ENCODE measurements at places on chromosomes 2 and 18. TPM values are rescaled to one million over a fixed set of nuclear protein-coding genes. Genes with fewer than 3 reads are reported as not detected.

DNA sequence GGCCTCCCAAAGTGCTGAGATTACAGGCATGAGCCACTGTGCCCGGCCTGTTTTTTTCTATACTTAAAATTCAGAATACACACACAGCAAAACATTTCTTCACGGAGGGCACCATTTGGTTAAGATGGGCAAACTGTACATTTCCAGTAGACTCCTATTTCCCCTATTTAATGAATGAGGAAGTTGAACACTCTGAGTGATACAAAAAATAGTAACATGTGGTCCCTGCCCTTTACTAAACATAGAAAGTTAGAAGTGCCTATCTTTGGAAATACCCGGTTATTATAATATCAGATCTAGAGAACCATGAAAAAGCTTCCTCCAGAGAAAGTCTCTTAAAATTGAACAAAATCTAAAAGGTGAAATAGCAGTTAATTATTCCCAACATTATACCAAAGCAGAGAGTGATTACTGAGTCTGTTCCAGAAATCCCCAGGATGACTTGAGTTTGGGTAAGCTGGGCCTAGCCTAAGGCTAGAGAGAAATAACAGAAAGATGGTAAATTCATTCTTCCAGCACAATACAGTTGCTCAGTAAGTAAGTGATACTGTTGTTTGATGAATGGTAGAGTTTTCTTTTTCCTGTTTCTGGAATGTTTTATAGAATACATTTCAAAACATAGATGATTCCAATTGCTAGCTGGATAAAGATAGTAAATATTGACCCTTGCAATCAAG is 23.3 kb upstream of the RMC1 start:
- H3K4me1 ChIP-seq, result peaks cover 2% of the 10 kb centered on the region
- H3K4me3 ChIP-seq, result no peak overlapping the region
- H3K36me3 ChIP-seq, result peaks cover 22% of the 10 kb centered on the region
- DNase-seq, result no peak
- H3K27ac ChIP-seq, result no peak overlapping the region

The SH3RF3 gene
- total RNA-seq, result 0.36 TPM

DNA sequence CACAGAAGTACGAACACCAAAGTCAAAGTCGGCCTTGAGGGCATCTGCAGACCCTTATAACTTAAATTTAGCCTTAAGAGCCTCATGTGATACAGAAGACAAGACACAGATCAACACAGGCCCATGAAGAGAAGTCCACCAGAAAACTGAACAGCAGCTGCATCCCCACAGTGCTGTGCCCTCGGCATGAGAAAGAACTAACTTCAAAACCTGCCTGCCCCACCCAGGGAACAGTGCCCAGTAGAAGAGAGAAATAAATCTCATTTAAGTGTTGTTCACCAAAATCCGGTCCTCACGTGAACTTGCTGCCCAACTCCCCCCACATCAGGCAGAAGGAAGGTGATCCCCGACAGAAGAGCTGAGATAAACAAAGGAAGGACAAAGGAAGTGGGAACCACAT is 73.7 kb downstream of the PXDN start:
- H3K4me3 ChIP-seq, result no peak overlapping the region
- DNase-seq, result no peak
- no peaks in the 10 kb centered on the region for H3K36me3 ChIP-seq
- no peak overlapping the region for H3K27ac ChIP-seq
- peaks cover 9% of the 10 kb centered on the region for H3K27me3 ChIP-seq

DNA sequence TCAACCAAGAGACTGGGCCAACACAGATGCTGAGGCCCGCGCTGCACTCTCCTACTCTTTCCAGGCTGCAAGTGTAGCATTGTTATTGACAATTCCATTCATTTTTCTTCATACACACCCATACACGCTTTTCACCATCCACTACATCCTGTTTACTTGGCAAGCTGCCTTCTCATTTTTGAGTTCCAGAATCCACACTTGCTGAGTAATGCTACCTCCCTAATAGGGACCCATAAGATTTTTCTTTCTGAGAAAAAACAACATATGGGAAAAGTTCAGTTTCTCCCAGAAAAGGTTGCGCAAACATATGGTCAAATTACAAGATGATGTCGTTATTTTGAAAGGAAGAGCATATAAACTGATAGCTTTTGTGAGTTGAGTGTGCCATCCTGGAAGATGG is 3.3 kb upstream of the NETO1 start:
- no peak overlapping the region for H3K27ac ChIP-seq
- peaks cover 26% of the 10 kb centered on the region for H3K27me3 ChIP-seq
- peaks cover 2% of the 10 kb centered on the region for H3K4me1 ChIP-seq
- H3K36me3 ChIP-seq, result no peaks in the 10 kb centered on the region

- no peak for DNase-seq
- H3K27me3 ChIP-seq, result no peaks in the 10 kb centered on the region
- H3K4me3 ChIP-seq, result no peak overlapping the region
- no peaks in the 10 kb centered on the region for H3K36me3 ChIP-seq
- H3K27ac ChIP-seq, result no peak overlapping the region
Measured at GRCh38 chr2:153546358-153546757, 67.8 kb upstream of the RPRM start.

- peaks cover 7% of the 10 kb centered on the region for H3K27me3 ChIP-seq
- no peaks in the 10 kb centered on the region for H3K4me1 ChIP-seq
- no peak overlapping the region for H3K27ac ChIP-seq
- DNase-seq, result no peak
- H3K4me3 ChIP-seq, result no peak overlapping the region
Measured at GRCh38 chr2:41782306-41783158, 265.3 kb upstream of the PKDCC start.

- H3K4me3 ChIP-seq, result no peak overlapping the region
- H3K27ac ChIP-seq, result no peak overlapping the region
- H3K4me1 ChIP-seq, result peaks cover 14% of the 10 kb centered on the region
- H3K27me3 ChIP-seq, result no peaks in the 10 kb centered on the region
- no peak for DNase-seq
- H3K36me3 ChIP-seq, result peaks cover 1% of the 10 kb centered on the region
Measured at GRCh38 chr2:236963631-236964182, 122.0 kb upstream of the COPS8 start.

DNA sequence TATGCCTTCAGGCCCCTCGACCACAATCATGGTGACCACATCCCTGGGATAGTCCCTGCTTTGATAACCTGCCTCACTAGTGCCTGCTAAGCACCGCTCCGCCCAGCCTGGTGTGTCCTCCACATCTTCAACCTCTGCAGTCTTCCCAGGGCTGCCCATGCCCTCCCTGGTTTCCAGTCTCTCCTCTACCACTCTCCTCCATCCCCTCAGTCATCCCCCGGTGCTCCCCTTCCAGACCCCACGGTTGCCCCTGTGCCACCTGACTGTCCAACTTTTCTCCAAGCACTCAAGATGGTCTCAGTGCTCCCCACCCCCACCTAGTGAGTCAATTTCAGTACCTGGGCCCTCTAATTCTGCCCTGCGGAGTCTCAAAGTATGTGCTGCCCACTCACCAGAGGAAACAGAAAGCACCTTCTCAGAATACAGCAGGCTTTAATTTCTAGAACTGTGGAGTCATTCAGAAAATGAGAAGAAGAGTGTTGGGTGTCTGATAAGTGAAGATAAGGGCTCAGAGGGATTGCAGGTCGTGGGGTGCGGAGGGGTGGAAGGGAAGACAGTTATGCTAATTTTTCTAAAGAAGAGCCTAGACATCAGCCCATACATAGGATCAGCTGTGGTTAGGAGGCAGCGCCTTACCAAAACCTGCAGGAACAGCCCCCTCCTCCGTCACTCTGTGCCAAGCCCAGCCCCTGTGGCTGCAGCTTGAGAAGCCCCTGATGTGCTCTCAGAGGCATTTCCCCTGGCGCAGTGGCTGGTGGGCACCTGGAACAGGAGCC is 53.6 kb upstream of the CAB39 start:
- peak overlapping the region; percentile 93 for H3K4me3 ChIP-seq
- peaks cover 9% of the 10 kb centered on the region for H3K36me3 ChIP-seq
- H3K4me1 ChIP-seq, result peaks cover 72% of the 10 kb centered on the region
- peak; percentile 77 for DNase-seq

The FEV gene
- not detected for total RNA-seq

The IL1A gene
- not detected for total RNA-seq

GRCh38 chr2:90207454-90208058 is 1516.1 kb downstream of the RPIA start:
- H3K27me3 ChIP-seq, result no peaks in the 10 kb centered on the region
- H3K27ac ChIP-seq, result no peak overlapping the region
- H3K4me3 ChIP-seq, result no peak overlapping the region
- no peaks in the 10 kb centered on the region for H3K36me3 ChIP-seq

The ATP6V1B1 gene
- total RNA-seq, result not detected

- DNase-seq, result no peak
- no peak overlapping the region for H3K4me3 ChIP-seq
- no peak overlapping the region for H3K27ac ChIP-seq
- H3K36me3 ChIP-seq, result no peaks in the 10 kb centered on the region
- peaks cover 4% of the 10 kb centered on the region for H3K4me1 ChIP-seq
- peaks cover 9% of the 10 kb centered on the region for H3K27me3 ChIP-seq
Measured at GRCh38 chr2:237257471-237257951, 156.5 kb downstream of the COL6A3 start.

DNA sequence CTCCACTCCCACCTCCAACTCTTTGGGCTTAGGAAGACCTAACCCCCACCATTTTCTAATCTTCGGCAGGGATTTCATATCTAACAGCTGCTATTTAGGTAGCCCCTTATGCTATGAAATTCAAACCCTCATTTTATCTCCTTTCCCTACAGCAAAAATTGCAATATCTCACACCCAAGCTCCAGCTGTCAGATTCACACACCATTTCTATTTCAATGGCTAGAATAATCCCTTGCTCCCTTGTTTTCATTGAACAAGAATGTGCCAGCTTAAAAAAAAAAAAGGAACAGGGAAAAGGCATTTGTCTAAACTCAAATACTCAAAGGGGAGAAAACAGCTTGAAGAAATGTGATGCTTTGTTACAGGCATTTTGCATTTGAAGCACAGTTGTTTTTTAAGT is 850.6 kb upstream of the ACVR2A start:
- H3K36me3 ChIP-seq, result no peaks in the 10 kb centered on the region
- no peaks in the 10 kb centered on the region for H3K4me1 ChIP-seq
- H3K27me3 ChIP-seq, result no peaks in the 10 kb centered on the region

DNA sequence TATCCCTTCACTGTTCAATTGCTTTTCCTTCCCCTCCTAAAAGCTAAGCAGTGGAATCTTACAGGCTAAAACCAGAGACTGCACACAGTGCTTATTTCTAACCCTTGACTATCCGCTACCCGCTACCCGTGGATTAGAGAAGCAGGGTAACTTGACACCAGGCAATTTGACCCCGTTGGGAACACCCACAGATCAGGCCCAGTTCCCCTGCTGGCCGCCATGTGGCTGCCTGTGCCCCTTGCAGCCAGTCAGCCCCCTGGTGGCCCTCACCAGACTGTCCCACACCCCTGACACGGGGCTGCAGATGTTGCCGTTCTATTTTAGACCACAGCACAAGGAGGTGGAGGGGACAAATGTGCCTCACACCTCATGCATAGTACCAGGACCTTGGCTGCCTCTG is 74.8 kb downstream of the TXNL1 start:
- H3K27me3 ChIP-seq, result peaks cover 2% of the 10 kb centered on the region
- no peak for DNase-seq
- H3K27ac ChIP-seq, result no peak overlapping the region
- no peaks in the 10 kb centered on the region for H3K4me1 ChIP-seq

DNA sequence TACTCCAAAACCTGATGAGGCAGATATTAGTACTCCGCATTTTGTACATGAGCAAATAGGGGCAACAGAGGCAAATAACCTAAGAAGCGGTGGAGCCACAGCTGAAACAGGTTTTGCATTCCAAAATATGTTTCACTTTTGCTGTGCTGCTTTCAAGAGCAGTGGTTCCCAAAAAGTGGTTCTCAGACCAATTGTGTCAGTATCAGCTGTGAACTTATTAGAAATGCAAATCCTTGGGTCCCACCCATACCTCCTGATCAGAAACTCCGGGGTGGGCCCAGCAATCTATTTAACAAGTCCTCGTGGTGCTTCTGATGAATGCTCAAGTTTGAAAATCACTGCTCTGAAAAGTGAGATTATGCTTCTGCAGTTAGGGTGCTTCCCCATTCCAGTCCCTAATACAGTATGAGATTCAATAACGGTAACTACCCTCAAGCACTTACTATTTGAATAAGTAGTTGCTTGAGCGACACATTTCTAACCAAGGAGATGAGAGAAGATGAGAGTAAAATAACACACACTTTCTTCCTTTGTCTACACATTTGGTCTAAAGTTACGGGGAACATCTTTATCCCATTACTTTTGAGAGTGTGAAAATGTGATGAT is 17.8 kb upstream of the TCF4 start:
- H3K36me3 ChIP-seq, result no peaks in the 10 kb centered on the region
- H3K27ac ChIP-seq, result no peak overlapping the region
- DNase-seq, result no peak
- H3K4me3 ChIP-seq, result no peak overlapping the region

DNA sequence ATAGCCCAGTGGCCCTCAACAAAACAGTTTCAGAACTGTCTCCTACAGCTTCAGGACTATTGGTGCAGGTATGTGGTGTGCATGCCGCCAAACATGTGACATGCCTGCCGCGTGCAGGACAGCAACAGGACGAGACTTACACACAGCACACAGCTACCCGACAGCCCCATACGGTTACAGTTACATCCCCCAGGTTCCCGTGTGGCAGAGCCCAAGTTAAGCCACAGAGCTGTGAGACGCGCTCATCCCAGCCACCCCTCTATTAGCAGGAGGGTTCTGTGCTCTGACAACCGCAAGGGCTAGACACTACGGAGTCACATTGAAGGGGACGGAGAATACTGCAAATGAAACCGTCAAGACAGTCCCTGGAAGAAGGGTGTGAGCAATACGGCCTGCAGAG is 16.4 kb upstream of the TUBB6 start:
- H3K27ac ChIP-seq, result no peak overlapping the region
- H3K27me3 ChIP-seq, result peaks cover 32% of the 10 kb centered on the region
- H3K4me1 ChIP-seq, result peaks cover 2% of the 10 kb centered on the region
- no peak for DNase-seq
- no peaks in the 10 kb centered on the region for H3K36me3 ChIP-seq

- no peak overlapping the region for H3K4me3 ChIP-seq
- no peak overlapping the region for H3K27ac ChIP-seq
- H3K36me3 ChIP-seq, result no peaks in the 10 kb centered on the region
- no peak for DNase-seq
- H3K27me3 ChIP-seq, result no peaks in the 10 kb centered on the region
Measured at GRCh38 chr2:196606516-196606915, 33.0 kb upstream of the CCDC150 start.

DNA sequence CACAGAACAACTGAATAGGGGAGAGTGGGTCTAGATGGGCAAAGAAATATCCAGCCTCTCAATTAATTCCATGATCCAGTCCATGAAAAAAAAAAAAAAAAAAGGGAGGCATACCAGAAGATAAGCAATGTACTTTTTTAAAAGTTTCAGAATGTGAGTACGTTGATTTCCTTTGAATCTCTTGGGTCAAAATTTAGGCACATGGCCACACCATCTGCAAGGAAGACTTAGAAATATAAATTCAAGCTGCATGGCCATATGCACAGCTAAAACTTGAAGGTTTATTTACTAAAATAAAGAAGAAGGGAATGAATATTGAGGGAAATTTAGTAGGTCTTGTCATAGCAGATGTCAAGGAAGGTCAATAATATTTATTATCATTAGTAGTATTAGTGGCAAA is 286.5 kb upstream of the CDH7 start:
- no peak overlapping the region for H3K4me3 ChIP-seq
- H3K4me1 ChIP-seq, result no peaks in the 10 kb centered on the region
- H3K36me3 ChIP-seq, result no peaks in the 10 kb centered on the region
- H3K27me3 ChIP-seq, result no peaks in the 10 kb centered on the region
- no peak overlapping the region for H3K27ac ChIP-seq
- DNase-seq, result no peak

The NYAP2 gene
- not detected for total RNA-seq

Data from activated naive CD8-positive, alpha-beta T cell treated with anti-CD3 and anti-CD28 coated beads, Interleukin-2, amount 10 ng/mL, durations not matched to agents 7 days and 5 days (primary cell).